ENCODE measurements at places on chromosomes 1 and 21.

DNA sequence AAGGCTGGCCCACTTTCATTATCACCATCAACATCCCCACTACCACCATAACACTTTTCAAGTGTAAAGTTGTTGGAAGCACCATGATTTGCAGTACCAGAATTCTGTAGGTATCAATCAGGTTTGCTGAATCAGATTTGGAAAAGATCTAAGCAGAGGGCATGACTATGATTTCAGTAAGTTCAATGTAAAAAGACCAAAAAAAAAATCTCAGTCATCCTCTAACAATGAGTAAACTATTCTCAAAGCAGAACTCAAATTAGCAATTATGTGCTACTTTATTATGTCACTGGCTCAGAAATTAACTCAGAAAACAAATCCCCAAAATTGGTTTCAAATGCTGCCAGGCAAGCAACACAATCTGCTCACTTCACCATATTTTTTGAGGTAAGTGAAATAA is 187.8 kb upstream of the HP1BP3 start:
- DNase-seq: no peak

DNA sequence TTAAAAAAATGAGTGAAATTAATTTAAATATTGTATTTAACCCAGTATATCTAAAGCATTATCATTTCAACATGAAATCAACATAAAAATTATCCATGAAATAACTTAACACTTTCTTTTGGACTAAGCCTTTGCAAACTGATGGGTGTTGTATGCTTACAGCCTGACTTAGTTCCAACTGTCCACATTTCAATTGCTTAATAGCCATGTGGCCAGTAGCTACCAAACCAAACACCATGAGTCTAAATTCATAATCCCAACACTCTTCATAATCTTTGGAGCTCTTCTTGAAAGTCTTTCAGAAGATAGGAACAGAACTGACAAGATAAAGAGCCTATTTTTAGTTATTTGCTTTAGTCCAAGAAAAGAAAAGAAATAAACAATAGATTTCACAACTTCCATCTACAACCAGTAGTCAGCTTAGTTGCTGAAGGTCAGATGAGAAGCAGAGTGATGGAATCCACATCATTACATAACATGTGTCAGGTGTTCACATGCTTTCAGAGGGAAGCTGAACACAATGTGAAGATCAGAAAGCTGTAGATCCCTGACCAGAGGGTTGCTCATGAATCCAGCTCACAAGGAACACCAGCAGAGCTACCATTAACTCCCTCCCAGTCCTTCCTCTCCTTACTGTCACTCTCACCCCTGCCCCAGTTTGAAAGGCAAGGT is 144.0 kb upstream of the ZNF648 start:
- no peak for DNase-seq

- no peak for DNase-seq
Observed at GRCh38 chr1:175459591-175460238, 267.1 kb upstream of the KIAA0040 start.

DNA sequence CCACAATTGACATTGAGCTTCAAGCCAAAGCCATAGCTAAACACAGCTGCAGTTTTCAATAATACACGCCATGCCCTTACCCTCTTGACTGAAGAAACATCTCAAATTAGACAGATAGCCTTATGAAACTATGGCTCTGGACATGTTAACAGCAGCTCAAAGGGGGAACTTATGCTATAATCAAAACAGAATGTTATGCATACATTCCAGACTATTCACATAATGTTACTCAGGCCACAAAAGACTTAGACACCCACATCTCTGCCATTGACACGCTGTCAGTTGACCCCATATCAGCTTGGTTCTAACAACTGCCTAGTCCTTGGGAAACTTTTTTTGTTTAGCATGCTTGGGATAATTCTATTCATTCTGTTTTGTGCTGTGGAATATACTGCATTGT is 2.3 kb upstream of the NENF start:
- DNase-seq: no peak

DNA sequence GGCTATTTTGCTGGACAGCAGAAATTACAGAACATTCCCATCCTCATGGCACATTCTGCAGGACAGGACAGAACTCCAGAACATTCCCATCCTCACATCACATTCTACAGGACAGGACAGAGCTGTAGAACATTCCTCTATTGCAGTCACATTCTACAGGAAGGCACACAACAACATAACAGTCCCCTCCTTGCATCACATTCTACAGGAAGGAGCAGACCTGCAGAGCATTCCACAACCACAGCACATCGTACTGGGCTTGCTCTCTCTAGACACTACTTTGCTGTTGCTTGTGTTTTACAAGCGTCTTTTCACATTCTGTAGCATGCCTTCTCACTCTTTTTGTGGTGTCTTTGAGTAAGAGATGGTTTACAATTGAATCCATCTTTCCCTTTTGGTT is 26.8 kb upstream of the ABCB10 start:
- no peak for DNase-seq

- DNase-seq: no peak
Observed at GRCh38 chr1:17890815-17891191, 135.7 kb downstream of the ACTL8 start.

DNA sequence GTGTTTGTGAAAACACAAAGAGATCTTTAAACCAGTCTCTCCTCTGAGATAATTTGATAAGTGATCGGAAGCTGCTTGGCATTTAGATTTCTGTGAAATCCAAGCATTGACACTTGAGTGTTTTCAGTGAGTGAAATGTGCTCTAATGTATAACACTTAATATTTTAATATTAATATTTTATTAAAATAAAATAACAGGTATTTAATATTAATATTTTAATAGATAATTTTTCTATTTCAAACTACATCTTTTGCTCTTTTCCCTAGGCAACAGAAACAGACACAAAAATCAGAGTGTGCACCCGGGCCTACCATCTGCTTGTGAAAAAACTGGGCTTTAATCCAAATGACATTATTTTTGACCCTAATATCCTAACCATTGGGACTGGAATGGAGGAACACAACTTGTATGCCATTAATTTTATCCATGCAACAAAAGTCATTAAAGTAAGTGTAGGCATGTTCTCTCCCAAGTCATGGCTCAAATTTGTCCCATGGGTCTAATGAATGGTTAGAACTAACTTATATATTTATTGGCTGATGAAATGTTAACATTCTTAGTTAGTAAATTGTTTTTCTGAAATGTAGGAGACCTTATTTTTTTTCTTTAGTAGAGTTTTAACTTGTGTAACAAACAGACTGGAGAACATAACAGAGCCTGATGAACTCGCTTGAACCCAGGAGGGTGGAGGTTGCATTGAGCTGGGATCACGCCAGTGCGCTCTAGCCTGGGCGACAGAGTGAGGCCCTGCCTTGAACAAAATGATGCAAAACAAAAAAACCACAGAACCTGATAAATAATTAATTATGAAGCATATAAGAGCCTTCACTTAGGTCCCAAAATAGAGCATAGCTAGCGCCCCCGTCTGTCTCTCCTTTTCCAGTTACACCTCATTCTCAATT is 55.2 kb downstream of the MTR start:
- no peak for DNase-seq

DNA sequence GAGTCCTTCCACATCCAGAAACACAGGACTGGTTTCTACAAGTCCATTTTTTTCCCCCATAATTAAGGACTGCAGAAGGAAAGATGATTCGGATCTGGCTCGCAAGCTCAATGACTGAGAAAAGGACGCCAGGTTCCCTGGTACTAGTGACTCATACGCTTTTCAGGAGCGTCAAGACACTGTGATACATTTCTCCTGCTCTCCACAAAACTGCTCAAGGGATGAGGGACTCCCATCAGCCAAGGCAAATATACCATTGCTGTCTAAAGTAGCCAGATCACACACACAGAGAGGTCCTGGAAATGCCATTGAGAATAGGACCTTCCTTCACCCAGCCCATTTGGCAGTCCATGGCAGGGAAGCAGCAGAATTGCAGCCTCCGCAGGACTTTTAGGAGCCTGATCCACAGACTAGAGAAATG is 253.6 kb upstream of the IRF2BP2 start:
- no peak for DNase-seq

GRCh38 chr21:17585875-17586450 is 26.7 kb downstream of the BTG3 start:
- no peak for DNase-seq

DNA sequence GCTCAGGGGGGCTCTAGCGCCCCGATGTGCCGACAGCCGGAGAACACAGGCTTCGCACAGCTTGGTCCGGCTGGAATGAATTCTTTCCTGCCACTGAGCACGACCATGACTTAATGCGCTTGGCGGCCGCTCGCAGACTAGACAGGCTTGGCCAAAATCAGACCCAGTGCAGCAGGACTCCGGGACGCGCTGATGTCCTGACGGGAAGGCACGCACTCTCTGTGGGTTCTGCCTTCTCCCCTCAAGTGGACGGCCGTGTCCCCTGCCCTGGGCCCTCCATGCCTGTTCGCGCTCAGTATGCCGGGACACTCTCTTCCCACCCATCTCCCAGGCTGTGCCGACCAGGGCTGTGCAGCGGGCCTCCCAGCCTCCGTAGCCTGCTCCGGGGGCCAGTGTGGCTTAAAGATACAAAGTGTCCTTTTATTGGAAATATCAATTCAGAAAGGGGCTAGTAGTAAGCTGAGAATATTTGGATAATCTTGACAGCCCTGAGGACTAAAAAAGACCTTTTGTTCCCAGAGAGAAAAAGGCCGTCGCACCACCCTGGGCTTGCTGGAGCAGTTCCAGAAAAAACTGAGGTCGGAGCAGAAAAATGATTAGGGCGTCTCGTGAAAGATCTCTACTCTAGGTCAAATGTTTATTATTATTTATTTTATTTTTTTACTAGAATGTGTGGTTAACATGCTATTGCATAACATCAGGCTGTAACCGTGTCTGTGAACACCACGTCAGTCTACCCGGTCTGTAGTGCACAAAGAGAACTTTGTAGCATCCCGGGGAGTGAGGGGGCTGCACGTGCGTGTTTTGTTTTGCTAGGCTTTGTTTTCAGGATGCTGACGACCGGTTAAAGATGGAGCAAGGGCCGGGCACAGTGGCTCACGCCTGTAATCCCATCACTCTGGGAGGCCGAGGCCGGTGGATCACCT is 88.1 kb upstream of the ARHGEF16 start:
- no peak for DNase-seq

- DNase-seq: no peak
Observed at GRCh38 chr1:209802117-209802779, 3.7 kb downstream of the IRF6 start.

GRCh38 chr1:156494309-156494895 is 6.2 kb downstream of the MEF2D start:
- DNase-seq: no peak

Data from activated CD4-positive, alpha-beta T cell treated with anti-CD3 and anti-CD28 coated beads, Interleukin-2, amount 50 U/mL, for 24 hours (primary cell).